Effector memory CD8-positive, alpha-beta T cell (primary cell): ENCODE measurements at places on chromosomes 11 and 22.

DNA sequence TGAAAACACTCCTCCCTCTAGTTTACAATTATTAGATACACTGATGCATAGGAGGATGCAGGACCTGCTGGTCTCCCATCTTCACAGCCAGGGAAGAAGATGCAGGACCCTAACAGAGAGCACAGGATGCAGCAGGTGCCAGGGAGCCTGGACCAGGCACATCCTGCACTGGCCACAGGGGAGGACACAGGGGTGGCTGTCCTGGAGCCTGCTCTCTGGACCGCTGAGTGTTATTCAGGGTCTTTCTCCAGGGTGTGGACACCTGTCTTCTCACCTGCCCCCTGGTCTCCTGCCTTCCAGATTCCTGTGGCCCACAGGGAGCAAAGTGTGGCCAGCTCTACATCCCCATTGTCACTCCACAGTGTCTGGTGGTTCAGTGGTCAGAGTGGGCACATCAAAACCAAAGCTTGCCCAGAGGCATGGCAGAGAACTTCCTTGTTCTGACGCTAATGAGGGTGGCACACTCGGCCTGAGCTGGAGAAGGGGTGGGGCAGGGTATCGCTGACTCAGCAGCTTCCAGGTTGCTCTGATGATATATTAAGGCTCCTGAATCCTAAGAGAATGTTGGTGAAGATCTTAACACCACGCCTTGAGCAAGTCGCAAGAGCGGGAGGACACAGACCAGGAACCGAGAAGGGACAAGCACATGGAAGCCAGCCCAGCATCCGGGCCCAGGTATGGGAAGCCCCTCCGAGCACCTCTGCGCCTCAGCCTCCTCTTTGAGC, at the start of gene APOBEC3A:
Gene APOBEC3A, plus strand, starts transcription at position 564 of the 725 bp plus-strand sequence. Its CDS starts 83 bp downstream, at position 647.
- no peak for DNase-seq

DNA sequence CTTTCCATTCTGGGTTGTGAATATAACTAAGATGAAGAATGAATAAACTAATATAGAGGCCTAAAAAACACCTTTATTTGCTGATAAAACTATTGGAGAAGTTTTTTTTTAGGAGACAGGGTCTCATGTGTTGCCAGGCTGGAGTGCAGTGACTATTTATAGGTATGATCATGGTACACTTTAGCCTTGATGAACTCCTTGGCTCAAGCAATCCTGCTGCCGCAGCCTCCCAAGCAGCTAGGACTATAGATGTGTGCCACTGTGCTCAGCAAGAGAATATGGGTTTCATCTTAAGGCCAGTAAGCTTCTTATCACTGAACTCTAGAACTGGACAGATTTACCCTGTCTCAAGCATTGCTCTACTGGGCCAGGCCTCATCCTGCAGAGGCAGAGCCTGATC, 26.6 kb downstream of the CCDC90B start:
- no peak for DNase-seq

DNA sequence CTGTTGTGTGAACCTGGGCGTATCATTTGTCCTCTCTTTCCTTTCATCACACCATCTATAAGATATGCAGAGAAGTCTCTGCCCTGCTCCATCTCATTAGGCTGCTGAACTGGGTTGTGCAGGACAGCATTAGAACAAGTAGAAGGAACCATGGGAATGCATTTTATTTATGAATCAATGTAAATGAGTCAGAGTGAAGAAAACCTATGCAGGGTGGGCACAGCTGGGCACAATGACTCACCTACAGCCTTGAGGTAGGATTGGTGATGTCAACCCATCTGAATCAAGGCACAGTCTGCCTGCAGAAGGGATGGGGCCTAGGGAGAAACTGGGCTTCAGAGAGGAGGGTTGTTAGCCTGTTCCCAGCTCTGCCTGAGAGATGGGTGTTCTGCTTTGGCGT, 123.4 kb downstream of the CSNK2A3 start:
- no peak for DNase-seq

DNA sequence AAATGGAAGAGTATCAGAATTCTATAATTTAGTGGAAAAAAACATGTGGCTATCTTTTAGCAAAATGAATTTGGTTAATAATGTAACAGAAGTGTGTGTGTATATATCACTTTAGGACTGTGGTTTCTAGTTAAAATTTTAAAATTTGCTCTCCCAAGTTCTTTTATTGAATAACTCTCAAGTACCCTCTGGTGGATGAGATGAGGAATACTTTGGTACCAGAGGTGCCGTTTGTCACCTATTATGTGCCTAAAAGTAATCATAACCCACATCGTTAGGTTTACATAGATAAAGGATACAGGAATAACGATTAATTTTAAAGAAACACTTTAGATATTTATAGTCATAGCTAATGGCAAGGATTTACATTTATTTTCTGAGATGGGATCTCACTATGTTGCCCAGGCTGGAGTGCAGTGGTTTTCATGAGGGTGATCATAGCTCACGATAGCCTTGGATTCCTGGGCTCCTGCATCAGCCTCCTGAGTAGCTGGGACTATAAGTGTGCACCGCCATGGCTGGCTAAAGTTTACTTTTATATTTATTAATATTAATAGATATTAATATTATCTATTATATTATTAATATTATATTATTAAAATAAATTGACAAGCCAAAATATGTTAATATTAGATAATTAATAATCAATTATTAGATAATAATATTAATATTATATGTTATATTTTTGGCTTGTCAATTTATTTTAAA, 66.7 kb upstream of the CAPRIN1 start:
- no peak for DNase-seq

DNA sequence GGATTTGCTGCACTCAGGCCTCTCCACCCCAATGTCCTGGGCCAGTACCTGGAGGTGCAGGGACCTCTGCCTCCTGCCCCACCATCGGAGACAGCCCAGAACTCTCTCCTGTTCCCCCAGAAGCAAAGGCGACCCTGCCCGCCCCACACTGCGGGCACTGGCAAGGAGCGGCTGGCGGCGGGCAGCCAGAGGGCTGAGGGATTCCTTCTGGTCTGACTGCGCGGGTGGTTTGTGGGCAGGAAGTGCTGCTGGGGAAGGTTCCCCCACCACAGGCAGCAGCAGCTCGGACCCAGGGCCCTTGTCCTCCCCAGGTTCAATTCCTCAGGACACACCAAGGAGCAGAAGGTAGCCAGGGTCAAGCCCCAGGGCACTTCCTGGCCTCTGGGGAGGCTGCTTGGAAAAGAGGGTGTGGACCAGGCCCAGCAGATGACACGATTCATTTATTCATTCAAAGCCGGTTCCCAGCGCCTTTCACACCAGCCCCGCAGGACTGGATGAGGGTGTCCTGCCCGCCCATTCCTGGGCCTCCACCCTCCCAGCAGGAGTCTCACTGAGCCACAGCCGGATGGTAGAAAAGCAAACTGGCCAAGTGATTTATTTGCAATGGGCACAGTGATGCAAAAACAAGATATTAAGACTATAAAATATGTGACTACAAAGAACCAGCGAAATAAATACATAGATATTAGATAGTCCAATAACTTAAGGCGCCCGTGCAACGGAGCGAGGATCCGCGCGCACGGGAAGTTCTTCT, 1.2 kb downstream of the PHLDA2 start:
- no peak for DNase-seq

GRCh38 chr11:119323532-119324033, 6.7 kb upstream of the MCAM start:
- DNase-seq: peak; percentile 80

GRCh38 chr11:120747850-120748814, 236.6 kb downstream of the GRIK4 start:
- no peak for DNase-seq

- no peak for DNase-seq
Measured at GRCh38 chr11:35619855-35620640, 1.8 kb downstream of the FJX1 start.

DNA sequence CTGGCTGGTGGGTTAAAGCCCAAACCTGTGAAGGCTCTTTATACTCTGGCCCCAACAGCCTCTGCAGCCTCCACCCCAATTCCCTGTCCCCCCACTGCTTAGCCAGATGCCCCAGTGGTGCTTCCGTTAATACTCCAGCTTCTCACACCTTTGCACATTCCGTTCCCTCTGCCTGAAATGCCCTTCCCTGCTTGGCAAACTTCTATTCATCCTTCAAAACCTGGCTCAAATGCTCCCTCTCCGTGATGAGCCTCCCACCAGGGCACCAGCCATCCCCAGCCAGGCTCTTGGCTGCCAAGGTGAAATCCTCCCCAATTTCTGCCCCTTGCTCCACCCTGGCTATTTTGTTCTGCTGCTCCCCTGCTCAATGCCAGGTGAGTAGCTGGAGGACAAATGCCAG, 12.5 kb upstream of the FADS3 start:
- no peak for DNase-seq

DNA sequence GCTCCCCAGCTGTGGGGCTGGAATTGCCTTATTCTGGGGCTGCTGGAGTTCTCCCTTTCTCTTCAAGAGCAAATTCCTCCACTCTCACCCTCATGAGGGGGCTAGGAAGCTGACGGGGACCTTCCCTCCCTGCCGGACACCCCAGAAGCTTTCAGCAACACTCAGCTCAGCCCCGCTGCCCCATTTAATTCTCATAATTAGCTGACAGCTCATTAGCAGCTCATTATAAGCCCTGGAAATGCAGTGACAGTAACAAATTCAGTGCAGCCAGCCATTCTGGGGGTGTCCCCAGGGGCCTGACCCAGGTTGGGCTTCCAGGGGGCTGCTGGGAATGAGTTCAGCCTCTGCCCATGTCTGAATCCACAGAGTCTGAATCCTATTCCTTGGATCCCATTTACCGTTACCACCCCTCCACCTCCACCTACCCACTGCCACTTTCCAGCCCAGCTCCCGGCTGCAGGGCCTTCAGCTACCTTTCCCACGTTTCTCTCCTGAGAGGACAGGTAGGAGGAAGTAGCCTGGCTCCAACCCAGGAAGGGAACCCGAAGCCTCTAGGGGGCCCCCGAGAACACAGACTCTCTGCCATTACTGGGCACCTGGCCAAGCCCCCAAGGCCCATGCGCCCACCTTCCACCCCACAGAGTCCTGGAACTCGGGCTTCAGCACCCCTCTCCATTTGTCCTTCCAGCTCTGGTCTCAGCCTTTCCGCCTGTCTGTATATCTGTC, 101.7 kb upstream of the LMO1 start:
- DNase-seq: no peak

DNA sequence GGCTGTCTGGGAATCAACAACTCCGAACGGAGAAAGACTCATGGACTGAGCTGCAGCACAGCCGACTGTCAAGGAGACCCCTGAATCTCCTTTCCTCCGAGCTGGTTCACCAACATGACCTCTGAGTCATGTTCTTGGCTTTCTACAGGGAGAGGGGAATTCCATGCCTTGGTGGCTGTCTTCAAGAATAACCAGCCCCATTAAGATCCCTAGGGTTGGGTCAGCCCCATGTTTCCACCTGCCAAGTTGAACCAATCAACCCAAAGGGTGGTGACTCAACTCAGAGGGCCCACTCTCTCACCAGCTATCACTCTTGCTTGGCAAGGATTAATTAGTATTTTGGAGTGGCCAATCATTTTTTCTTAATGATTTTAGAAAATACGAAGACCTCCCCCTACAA, 28.3 kb upstream of the IGSF22 start:
- no peak for DNase-seq

GRCh38 chr11:119469506-119469905, 46.5 kb upstream of the THY1 start:
- DNase-seq: no peak

- DNase-seq: no peak
Measured at GRCh38 chr11:23403210-23404185, 543.2 kb upstream of the CCDC179 start.

GRCh38 chr11:2565447-2566222, 120.8 kb downstream of the KCNQ1 start:
- DNase-seq: no peak

GRCh38 chr11:2881981-2882375, 3.6 kb downstream of the CDKN1C start:
- DNase-seq: no peak

DNA sequence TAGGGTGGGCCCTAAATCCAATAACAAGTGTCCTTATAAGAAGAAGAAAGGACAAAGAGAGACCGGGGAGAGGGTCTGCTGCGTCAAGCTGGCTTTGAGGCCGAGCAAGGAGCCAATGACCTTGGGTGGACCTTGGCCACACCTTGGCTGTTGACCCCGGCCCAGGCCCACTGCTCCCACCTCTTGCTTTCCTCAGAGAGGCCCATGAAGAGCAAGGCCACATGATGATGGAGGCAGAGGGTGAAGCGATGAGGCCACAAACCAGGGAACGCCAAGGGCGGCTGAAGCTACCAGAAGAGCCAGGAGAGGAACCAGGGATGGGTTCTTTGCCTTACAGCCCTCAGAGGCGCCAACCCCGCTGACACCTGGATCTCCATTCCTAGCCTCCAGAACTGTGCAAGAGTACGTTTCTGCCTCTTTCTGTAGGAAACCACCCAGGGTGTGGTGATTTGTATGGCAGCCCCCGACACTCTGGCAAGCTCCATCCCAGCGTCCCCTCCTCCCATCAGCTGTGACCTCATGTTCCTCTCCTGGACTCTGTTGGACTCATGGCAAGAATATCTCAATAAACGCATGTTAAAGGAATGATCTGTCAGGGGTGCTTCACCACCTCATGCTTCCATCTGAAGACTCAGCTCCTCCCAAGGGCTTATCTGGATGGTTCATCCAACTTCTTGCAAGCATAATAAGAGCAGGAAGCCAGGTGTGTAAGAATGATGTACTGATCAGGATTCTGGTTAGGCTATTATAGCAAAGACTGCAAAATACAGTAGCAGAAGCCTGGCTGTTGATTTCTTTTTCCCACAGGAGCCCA, 41.6 kb upstream of the LINC01488 start:
- DNase-seq: no peak

GRCh38 chr11:60422609-60423008, 6.8 kb upstream of the MS4A5 start:
- DNase-seq: no peak
